ENCODE measurements at places on chromosomes 1 and 21.

DNA sequence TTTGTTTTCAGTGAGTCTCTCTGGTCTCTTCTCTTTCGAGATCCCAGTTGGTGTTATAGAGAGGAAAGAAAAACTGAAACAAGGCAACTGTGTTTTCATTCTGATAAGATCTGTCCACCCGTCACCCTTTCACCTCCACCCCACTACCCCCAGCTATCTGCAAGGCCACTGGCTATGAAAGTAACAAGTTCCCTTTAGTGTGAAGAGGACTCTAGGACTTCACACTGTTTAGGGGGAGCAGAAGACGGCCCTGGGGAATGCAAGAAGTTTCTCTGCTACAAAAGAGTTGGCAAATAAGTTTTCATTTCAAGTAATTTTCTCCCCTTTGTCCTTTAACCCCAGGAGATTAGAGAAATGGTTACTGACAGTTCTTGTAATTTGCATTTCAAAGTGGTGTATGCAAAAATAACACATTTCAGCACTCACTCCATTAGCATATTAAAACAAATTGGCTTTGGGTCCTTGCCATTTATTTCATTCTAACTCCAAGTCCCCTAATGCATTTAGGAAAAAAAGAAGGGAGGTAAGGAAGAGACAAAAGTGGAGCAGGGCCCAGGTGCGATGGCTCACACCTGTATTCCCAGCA lies 79.6 kb upstream of the PPM1J start:
- DNase-seq = no peak

GRCh38 chr1:2050461-2050792 lies 216 bp downstream of the PRKCZ start:
- no peak for DNase-seq

GRCh38 chr21:36134803-36135390 lies at the start of gene CBR3:
Gene CBR3 (plus strand): TSS chr21:36135079. CDS start chr21:36135193, 114 bp downstream.
- DNase-seq = no peak

DNA sequence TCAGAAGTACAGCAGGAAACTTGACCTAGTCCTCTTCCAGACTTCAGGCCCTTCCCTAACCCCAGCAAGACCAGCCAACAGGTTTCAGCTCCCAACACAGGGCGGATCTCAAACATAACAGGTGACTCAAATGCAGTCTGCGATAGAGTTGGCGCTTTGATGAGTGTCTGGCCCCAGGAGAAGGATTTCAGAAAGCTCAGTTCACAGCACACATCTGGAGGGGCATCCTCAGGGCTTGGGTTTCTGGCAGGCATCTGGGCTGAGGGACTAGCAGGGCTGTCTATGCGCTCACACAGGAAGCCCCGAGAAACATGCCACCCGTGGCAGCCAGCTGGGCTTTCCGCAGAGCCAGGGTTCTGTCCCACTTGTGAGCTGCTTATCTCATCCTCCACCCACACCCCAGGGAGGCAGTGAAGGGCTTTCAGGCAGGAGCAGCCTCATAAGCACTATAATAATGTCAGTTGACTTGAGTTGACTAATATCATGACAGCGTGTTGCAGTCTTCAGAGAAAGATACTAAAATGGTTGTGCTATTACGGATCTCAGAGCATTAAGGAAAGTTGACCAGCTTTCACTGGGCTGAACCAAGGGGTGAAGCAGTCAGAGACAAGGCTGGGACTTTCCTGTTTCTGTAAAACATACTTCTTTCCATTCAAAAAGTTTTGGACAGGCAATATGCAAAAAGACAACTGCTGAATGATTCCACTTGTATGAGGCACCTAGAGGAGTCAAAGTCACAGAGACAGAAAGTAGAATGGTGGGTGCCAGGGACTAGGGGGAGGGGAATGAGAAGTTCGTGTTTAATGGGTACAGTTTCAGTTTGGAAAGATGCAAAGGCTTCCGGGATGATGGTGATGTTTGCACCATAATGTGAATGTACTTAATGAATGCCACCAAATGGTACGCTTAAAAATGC lies 233.0 kb upstream of the IRF2BP2 start:
- peak; percentile 50 for DNase-seq

- no peak for DNase-seq
Measured at GRCh38 chr1:183619781-183620180, 15.8 kb downstream of the ARPC5 start.

DNA sequence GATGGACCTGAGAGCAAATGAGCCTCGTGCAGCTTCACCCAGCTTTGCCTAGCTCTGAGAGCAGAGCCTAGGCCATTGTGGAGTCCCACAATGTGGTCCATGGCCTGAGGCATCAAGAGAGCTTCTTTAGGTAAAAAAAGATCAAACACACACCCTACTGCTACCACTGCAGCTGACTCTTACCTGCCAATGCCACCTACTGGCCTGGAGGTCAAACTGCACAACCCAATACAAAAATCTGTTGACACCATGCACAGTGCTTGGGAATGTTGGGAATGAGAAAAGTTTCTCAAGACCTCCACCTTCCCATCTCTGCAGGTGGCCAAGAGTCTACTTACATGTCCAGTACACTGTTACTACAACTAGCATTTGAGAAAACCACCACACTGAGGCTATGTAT lies 60.6 kb downstream of the UCHL5 start:
- DNase-seq = no peak

DNA sequence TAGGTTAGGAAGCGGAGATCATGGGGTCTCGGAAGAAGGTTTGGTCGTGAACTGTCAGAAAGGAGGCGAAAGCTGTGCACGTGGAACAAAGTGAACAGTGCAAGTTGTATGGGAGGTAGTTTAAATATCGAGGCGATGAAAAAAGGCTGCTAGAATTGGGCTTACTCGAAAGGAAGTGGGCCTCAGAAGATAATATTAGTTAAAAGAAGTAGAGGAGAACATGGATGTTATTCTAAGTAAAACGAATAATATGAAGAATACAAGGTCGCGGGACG lies 571 bp downstream of the WDR3 start:
- no peak for DNase-seq

DNA sequence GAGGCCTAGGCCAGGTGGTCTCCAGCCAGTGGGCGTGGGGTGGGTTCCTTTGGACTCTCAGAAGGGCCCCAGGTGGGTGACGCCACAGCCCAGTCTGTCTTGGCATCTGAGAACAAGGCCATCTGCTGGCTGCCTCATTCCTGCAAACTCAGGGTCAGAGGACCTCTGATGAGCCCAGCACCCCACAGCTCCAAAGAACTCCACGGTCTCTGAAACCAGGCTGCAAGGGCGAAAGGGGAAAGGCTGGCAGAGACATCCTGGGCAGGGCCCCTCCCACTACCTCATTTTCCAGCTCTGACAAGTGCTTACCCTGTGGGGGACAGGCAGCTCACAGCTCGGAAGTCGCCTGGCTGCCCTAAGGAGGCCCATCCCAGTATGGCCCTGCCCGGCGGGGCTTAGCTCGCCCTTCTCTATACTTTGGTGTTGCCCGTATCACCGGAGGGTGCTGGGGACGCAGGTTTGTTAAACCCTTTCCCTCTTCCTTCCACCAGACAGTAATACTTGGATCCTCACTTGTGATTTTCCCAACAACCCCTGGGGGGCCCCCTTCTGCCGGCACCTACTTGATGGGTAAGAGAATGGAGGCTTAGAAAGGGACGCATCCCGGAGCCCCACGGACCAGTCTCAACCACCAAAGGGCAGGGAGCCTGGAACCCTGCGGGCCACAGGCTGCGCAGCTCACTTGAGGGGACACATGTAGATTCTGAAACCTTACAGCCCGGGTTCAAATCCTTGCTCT lies 10.9 kb upstream of the EDN2 start:
- DNase-seq = no peak

DNA sequence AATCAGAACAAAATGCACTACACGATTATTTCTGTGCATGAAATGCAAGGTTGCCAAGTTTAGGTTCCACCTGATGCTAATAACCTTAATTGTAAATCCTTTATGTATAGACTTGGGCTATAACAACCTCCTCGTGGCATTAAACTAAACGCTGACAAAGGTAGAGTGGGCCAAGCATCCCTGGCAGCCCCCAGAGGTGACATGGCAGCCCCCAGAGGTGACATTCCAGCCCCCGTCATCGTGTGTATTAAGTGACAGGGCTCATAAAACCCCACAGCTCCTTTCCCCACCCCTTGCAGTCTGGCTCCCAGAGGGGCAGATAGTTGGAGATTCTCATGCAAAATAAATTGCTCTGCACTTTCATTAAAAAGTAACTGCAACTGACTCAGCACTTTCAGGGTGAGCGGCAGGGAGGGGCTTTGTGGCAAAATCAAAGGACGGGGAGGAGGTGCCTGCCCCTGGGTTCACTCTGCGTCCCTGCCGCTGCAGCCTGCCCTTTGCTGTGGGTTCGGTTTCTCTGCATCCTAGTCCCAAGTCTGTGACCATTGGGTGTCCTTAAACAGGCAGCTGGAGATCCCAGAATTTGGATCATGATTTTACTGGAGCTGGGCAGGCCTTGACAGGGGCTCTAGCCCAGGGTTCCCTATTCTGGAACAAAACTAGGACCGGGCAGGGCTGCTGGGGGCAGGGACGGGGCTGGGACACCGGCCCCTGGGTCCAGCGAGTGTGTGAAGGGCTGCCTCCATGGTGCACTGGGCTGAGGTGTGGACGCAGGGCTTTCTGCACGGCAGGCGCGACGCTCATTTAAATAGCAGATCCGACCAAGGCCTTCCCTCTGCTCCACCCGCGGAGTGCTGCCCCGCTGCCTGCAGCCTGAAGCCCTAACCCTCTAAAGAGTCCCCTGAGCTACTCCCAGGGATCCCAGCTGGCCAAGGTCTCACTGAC lies 234.9 kb upstream of the VAMP3 start:
- DNase-seq = no peak

- DNase-seq = no peak
Measured at GRCh38 chr21:23401278-23401677, 2206.0 kb downstream of the MRPL39 start.

DNA sequence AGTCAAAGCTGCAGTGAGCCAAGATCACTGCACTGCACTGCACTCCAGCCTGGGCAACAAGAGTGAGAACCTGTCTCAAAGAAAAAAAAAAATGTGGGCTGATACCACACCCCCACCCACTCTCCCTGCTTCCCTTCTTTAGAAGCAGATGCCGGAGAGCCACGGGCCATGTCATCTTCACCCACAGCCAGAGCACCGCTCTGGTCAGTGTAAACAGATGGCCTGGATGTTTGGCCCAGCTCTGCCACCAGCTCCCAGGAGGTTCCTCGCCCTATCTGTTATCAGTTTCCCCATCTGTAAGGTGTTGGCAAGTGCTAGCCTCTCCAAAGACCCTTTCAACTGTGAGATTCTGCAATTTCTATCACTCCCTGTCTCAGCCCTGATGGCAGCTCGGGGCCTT lies 11.9 kb upstream of the ADGRB2 start:
- DNase-seq = no peak

DNA sequence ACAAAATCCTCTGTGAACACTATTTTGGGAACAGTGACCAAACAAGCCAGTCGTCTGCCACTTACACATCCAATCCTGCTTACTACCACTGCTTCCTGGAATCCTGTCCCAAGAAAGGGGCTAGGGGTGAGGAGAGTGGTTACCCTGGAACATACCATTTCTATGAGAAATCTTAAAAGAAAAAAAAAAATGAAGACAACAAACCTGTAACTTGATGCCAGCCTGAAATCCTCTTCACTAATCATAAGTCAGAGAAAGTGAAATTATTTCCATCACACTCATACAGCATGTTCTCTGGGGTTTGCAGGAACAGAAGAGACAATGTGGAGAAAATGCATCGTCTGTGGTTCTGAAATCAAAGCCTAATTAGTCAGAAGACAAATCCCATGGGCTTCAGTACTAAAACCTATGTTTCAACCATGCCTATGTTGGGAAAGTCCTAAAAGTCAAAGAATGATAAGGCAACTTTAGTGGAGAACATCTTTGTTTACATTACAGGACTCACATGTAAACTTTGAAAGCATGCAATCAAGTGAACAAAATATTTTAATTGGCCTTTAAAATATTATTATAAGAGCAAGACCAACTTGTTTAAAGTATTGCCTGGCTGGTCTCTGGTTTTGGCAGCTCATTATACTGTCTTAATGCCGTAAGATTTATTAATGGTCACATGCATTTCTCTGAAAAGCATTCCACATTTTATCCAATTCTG lies 220.7 kb downstream of the LTN1 start:
- DNase-seq = no peak

GRCh38 chr1:244102046-244102445 lies 51.0 kb downstream of the ZBTB18 start:
- no peak for DNase-seq

DNA sequence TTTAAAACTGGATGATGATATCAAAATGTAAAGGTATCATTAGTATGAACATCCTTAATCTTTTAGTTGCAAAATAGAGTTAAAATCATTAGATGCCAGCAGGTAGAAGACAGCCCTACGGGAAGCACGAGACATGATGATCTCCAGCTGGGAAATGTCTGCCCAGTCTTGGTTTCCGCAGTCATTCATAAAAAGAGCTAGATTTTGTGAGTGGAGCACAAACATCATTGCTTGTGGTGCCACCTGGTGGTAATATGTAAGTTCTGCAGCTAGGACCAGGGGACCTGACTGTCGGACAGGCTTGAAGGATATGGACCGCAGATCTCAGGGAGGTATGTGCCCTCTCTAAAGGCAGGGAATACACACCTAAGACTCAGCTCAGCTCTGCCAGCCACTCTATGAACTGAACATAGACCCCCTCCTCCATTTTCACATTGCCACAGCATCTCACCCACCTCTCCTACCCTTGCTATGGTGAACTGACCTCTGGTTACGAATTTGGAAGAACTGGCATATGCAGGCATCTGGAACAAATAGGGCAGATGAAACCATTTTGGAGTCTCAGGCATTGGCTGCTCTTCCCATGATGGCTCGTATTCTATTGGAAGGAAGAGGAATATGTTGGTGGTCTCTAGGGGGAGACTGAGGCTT lies 9.2 kb downstream of the FCMR start:
- DNase-seq = no peak

Measured in activated CD8-positive, alpha-beta memory T cell treated with anti-CD3 and anti-CD28 coated beads for 4 hours (primary cell).